Fibroblast of skin of right biceps (primary cell): ENCODE measurements at places on chromosomes 2 and 18.

DNA sequence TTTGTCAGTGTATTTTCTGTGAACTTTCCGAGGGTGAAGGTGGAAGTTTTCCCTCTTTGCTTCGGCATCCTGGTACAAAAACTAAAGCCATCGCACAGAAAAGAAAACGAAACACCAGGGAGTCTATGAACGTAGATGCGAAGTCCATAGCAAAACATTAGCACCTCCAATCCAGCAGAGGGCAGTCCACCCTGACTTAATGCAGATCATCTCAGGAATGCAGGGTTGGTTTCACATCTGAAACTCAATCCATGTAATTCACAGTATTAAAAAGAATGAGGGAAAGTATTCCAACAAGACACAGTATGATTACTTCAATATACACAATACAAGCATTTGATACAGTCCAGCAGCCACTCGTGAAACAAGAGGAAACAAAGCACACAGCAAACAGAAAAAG, 70.8 kb downstream of the RTP5 start:
- no peak for DNase-seq

- no peak for DNase-seq
These were observed 17.3 kb upstream of the B3GNT7 start for GRCh38 chr2:231378026-231378722.

DNA sequence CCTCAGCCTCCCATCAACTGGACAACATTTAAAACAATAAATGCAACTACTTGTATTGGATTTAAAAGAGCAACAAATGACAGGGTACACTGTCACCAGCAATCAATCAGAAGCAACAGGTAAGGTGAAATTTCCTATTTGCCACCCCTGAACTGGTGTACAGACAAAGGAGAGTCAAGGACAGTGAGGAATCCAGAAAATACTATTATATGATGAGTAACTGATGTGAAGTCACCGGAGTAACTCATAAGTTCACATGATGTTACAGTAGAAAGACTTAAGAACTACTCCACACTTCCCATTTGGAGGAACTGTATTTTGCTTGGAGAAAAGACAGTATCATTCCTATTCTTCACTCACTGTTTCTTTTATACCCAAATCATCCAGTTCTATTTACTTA, 4.1 kb upstream of the STAT1 start:
- DNase-seq = no peak

- DNase-seq = no peak
These were observed 24.4 kb upstream of the FTCDNL1 start for GRCh38 chr2:199875400-199875799.

DNA sequence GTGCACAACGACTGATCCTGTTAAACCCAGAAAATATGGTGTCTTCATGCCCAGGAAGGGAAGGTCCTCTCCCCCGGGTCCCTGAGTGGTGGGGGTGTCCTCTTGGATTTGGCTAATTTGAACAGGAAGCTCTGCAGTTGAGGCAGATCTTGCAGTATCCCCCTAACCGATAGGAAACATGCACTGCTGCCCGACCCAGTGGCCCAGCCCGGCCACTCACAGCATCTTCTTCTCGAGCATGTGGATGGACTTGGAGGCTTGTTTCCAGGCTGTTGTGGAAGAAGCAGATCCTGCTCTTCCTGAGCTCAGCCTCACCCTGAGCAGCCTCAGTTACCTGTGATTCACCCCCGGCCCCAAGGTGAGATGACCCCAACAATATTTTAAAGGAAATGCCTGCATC, 46.4 kb upstream of the ASB1 start:
- no peak for DNase-seq
